Stomach (tissue), 19 donors: ENCODE measurements at places on chromosomes 12 and 14. TPM values are rescaled to one million over a fixed set of nuclear protein-coding genes. Genes with fewer than 3 reads are reported as not detected.
A peak's percentile ranks its signal among the peaks of the same experiment; 100 is the strongest.

GRCh38 chr14:81179631-81180030 lies 41.1 kb downstream of the GTF2A1 start:
- no peak for DNase-seq

GRCh38 chr12:22252057-22252456 lies 82.5 kb downstream of the ST8SIA1 start:
- no peak for DNase-seq

GRCh38 chr12:31887109-31887811 lies 72.0 kb upstream of the RESF1 start:
- DNase-seq, result no peak

DNA sequence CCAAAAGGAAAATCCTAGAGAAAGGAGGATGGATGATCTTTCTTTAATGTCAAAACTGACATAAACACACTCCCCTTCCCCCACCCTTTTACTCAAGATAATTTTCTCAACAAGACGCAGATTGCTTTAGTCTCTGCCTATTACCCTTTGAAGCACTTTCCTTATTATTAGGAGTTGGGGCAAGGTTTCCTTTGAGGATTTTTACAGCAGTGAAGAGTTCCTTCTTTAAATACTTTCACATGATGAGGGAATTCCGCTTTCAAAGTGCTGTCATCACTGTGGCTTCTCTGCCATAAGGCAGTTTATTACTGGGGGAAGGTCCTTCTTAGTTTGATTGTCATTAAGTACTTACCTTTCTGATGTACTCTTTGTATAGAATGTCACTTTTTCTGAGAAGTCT lies 172.1 kb downstream of the MSRB3 start:
- no peak for DNase-seq

- no peak for DNase-seq
Measured at GRCh38 chr12:94689646-94690036, 39.3 kb upstream of the TMCC3 start.

- no peak for DNase-seq
Measured at GRCh38 chr14:86897704-86898513, 1095.1 kb downstream of the GALC start.

GRCh38 chr12:96271469-96272199 lies 77.5 kb downstream of the ELK3 start:
- DNase-seq, result no peak

DNA sequence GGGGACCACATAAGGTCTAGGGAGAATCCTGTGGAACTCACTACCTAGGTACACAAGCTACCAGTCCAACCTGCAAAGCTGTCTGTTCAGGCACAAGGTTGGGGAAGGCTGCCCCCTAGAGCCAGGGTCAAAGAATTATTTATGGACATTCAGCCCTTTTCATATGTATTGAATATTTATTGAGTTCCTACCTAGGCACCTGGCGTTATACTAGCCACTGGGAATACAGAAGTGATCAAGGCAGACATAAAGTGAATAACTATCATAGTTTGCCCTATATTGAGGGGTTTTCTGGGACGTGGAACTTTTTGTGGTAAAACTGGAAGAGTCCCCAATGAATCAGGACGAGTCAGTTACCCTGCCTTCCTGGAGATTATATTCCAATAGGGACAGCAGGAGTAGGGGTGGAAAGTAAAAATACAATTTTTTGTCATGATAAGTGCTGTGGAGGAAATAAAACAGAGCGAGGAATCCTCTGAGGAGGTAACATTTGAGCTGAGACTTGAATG lies 5.8 kb upstream of the SLC48A1 start:
- peak; percentile 85 for DNase-seq

- peak; percentile 65 for DNase-seq
Measured at GRCh38 chr14:24403294-24403998, 4.6 kb downstream of the NYNRIN start.

DNA sequence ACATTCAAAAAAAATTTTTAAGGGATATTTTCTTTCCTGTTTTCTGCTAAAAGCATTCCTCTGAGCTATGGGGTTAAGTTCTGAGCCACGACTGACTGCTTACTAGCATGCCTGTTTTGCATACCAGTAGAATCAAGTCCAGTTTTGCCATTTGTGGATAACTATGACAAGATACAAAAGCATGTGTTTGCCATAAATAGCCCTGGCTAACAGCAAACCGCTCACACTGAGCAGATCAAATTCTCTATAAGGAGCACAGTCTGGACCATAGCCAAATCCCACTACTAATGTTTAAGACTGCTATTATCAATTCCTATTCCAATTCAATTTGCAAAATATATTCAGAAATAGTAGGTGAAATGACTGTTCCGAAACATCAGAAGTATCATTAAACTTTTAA lies 3.2 kb downstream of the CFL2 start:
- DNase-seq, result no peak

- no peak for DNase-seq
Measured at GRCh38 chr14:104554088-104554607, 25.4 kb upstream of the C14orf180 start.

RNU4-1 gene
- total RNA-seq, result under 0.01 TPM

NRL gene
- total RNA-seq, result 0.92 TPM

SDSL gene
- not detected for total RNA-seq

TULP3 gene
- total RNA-seq, result 73.5 TPM

KRT7 gene
- not detected for total RNA-seq

HOXC10 gene
- not detected for total RNA-seq

TIMM9 gene
- 64.0 TPM for total RNA-seq

TMEM229B gene
- total RNA-seq, result 2.6 TPM
